ENCODE measurements at places on chromosomes 5 and 9.

DNA sequence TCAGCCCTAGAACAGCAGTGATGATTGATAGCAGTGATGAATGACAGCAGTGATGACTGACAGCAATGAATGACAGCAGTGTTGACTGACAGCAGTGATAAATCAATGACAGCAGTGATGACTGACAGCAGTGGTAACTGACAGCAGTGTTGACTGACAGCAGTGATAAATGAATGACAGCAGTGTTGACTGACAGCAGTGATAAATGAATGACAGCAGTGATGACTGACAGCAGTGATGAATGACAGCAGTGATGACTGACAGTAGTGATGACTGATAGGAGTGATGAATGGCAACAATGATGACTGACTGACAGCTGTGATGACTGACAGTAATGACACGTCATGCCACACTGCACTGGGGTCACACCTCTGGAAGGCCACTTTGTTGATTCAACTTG lies 106.8 kb downstream of the ENTREP1 start:
- DNase-seq: no peak

GRCh38 chr5:150509992-150510391 lies 2.1 kb downstream of the NDST1 start:
- no peak for DNase-seq

GRCh38 chr9:125646621-125647100 lies 60.3 kb downstream of the MAPKAP1 start:
- no peak for DNase-seq

DNA sequence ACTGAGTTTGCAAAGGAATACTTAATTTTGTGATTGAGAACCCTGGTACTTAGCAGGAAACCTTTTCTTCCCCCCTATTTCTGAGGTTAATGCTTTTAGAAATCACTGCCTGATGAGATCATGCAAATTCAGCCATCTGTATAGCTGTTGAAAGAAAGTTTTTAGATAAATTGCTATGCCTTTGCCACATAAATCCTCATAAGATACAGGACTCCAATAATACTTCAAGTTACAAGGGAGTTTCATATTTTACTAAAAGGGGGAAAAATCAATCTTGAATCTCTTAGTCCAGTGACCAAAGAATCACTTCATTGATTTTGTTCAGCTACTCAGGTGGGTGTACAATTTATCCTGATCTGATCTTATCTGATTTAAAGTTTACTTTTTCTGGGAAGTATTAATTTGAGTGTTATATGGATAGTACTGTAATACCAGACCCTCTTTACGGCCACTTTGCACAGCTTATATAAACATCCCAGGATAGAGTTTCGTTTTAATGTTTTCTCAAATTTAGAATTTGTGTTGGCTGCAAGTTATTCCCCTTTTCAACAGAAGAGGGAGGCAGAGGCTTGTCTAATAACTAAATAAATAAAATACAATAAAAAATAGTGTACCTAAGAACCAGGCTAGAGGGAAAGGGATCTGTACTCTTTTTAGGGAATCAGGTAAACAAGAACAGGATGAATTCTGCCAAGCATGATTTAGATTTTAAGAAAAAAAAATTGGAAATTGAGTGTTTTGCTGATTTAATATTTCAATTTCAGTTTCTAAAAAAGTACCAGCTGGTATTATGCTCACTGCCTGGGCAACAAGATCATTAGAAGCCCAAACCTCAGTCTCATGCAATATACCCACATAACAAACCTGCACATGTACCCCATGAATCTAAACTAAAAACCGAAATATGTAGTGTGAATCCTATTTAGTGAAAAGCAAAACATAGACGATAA lies 69.1 kb downstream of the PSAT1 start:
- DNase-seq: no peak

DNA sequence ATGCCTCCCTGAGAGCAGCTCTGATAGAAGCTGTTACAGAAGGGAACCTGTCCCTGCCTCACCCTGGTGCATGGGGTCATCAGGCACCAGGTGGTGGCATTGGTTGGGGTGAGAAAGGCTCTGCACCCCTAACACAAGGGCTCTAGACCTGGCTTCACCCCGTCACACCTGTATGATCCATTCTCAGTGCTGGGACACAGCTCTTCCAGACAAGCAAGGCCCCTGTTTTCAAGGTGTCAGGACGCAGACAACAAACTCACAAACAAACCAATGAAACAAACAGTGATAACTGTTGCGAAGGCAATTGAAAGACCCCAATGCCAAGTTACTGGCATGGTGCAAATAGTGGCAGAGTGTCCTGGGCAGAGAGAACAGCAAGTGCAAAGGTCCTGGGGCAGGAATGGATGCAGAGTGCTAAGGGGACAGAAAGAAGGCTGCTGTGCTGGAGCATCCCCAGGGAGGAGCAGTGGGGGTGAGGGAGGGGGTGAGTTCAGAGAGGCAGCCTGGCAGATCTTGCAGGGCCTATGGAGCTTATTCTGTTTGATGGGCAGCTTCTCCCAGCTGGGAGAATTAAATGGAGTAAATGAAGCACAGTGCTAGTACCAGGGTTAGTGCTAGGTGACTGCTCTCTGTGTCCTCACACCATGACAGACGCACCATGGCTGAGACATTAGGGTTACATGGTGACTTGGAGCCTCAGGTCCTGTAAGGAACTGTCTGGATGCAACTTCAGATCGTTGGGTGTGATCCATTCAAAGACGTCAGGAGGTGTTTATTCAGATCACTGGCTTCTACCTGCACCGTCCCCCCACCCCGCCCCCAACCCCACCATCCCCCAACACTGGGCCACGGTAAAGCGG lies 67.9 kb upstream of the UNC5A start:
- DNase-seq: no peak

DNA sequence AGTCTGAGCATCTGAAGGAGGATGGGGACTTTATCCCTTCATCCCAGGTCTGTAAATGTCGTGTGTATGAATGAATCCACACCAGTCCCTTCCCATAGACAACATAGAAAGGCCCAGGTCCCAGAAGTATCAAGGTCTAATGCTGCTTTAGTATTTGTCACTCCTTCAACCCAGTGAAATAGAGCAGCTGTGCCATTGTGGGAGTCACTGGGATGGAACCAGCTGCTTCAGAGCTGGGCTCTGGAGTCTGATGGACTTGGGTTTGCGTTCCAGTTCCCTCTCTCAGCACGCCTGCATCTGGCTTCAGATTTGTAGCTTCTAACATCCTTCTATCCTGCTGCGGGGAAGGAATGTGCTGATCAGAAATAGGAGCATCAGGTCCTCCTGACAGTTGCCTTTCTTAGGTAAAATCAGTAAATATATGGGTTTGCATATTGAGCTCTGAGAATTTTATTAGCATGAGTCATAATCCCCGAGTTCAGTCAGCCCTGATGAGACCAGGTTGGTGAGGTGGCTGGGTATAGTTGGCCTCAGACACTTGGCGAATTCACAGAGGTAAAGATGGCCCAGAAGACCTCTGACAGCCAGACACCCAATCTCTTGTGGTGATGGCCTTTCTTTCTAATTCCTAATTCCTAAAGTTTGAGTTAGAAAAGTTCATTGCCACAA lies 10.1 kb downstream of the ACO1 start:
- DNase-seq: no peak

- no peak for DNase-seq
Observed at GRCh38 chr9:24257726-24258125, 288.0 kb downstream of the IZUMO3 start.

DNA sequence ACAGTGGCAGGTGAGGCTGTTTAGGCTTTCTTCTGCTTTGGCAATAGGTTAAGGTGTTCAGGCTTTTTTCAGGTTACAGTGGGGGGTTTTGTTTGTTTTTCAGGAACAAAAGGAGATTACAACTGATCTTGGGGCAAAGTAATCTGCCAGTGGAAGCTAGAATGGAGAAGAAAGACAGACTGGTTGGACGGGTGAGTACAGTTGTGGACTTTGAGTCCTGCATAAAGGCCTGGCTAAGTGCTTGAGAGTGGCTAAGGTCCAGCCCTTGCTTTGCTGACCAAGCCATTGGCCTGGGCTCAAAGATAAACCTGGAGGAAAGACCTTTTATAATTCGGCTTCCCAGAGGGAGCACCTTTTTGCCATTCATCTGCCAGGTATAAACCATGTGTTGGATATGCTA lies 63.1 kb downstream of the MTMR12 start:
- no peak for DNase-seq

GRCh38 chr5:113056988-113057387 lies 80.4 kb downstream of the DCP2 start:
- DNase-seq: no peak
